Left kidney (tissue), 8 donors: ENCODE measurements at places on chromosomes 16 and 17. TPM values are rescaled to one million over a fixed set of nuclear protein-coding genes. Genes with fewer than 3 reads are reported as not detected.
A peak's percentile ranks its signal among the peaks of the same experiment; 100 is the strongest.

- DNase-seq, result no peak
Measured at GRCh38 chr16:23317751-23318150, 15.6 kb downstream of the SCNN1B start.

DNA sequence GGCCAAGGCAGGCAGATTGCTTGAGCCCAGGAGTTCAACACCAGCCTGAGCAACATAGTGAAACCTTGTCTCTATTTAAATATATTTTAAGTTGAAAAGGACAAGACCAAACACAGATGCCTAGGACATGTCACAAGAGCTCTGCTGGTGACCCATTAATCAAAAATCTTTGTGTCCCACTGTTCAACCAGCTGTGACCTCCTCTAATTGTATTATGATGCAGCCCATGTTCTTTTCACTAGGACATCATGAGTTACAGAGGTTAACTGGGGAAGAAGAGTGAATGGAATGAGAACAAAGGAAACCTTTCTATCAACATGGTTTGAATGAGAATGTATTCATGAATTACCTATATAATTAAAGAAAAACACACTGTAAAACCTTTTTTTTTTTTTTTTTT is 7.0 kb downstream of the EFTUD2 start:
- no peak for DNase-seq

DNA sequence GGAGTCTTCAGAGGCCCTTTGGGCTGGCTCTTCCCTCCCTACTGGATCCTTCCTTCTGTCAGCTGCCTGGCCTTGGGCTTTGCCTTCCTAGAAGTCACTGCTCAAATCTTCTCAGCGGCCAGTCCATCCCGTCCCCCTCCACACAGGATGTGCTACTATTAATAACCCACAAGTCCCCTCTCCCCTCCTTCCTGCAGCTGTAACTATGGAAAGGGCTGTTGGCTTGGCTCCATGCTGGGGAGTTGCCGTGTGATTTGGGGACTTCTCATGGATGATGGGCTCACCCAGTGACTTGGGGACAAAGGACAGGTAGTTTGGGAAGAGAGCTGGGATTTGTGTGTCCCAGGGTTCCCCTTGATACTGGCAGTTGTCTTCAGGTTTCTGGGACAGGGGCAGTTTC is 19.4 kb downstream of the TMEM94 start:
- no peak for DNase-seq

DNA sequence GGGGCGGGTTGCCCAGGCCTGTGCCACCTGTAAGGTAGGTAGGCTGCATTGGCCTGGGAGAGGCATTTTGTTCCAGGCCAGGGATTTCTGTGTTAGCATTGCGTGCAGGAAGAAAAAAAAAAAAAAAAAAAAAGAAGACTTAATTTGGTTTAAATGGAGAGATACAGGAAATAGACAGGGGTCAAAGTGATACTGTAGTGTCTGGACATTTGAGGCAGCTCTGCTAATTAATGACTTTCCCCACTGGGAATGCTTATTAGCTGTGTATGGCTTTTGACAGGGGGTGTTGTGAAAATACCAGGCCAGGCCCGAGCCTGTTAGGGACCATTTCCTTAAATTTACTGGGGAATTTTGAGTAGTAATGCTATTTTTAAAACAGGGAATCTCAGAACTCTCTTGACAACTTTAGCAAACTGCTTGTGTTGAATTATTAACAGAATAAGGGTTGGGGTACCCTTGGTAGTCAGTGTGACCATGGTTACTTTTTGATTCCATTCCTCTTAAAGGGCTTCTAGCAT is 1.0 kb downstream of the MAP2K4 start:
- no peak for DNase-seq

DNA sequence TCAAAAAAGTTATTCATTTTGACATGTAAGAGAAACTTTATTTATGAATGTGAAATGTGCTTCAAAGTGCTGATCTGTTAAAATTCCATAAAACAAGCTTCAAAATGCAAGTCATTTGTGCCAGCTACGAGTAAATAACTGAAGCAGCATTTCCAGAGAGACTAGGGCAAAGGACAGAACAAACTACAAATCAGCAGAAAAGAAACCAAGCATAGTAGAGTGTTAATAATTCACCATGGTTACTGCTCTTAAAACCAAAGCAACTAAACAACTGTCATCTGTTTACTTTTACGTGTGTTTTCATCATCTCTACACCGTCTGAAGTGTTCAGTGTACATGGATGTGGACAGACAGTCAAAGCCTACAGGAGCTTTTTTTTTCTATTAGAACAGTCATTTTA is 1.6 kb upstream of the ASPA start:
- peak; percentile 22 for DNase-seq

- DNase-seq, result no peak
Measured at GRCh38 chr17:33595828-33596227, 302.7 kb upstream of the ASIC2 start.

GRCh38 chr16:73176577-73177013 is 128.7 kb upstream of the ZFHX3 start:
- no peak for DNase-seq

- DNase-seq, result no peak
Measured at GRCh38 chr16:26772503-26772902, 294.2 kb upstream of the C16orf82 start.

DNA sequence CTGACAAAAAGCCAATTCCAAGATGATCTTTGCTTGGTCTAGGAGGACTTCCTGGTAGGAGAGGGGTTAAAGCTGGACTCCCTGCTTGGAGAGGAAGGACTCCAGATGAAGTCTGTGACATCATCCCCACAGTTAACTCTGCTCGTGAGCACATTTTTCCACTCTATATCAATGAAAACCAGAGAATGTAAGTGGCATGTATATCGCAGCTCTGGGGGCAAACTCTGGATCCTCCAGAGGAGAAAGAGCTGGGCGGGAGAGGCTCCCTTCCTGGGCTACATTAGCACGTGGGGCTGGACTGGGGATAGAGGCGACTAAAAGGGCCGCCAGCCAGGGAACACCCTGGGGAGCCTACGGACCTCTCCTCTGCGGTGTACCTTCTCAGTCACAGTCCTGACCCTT is 34.1 kb downstream of the HIC1 start:
- DNase-seq, result no peak

DNA sequence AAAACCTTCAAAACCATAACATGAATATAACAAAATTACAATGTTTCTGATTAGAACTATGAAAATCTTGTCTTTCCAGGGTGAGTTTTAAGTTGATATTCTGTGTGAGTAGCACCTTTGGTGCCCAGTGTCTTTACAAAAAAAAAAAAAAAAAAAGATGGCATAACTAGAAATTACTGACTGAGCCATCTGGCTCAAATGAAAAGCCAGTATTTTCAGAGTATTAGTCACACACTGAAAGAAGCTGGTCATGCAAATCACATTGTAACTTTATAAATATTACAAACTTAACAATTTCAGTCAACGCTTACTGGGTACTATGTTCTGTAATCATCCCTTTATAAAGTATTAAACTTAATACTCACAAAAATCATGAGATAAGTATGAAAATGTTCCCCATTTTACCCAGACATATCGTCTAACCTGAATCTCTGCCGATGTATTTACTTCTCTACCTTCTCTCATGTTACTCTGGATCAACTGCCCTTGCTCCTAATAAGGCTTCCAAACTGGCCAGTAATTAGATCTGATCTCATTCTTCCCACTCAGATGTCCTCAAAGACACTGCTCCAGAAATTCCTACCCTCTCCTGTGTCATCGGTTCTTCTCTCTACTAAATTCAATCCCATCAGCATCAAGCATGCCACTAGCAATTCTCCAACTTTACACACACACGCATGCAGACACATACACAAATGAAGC is 25.4 kb downstream of the UBE2G1 start:
- DNase-seq, result no peak

- DNase-seq, result no peak
Measured at GRCh38 chr17:40753804-40754203, 1.3 kb downstream of the KRT25 start.

DNA sequence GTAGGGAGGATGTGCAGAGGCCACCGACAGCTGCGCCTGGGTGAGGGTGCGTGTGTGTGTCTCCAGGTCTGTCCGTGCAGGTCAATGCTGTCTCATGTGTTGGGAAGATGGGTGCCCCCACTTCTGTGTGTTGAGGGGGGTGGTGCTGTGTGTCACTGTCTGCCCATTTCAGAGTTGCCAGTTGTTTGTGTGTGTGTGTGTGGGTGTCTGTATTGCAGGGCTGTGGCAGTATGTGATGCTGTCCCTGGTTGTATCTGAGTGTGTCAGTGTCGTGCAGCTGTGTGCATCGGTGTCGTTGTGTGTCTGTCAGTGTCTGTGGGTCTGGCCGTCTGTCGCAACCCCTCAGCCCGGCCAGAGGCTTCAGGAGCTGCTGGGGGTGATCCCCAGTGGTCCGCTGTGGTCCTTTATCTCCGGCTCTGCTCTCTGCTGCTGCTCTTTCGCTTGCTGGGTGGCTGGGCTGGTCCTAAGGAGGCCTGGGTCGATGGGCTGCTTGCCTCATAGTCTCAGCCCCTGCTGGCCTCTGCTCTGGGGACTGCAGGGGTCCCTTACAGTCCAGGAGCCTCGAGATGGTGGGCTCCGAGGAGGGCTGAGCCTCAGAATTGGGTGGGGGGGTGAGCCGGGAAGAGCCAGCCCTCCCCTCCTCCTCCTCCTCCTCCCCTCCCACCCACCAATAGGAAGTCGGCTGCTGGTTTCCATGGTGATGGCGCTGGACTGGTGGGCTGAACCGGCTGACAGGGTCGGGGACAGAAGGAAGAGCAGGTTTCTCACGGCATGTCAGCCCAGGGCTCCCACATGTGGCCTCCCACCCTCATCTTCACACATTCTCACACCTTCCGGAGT is at the start of gene TSPOAP1:
TSPOAP1 (minus strand) TSS at position 601 of the 840 bp plus-strand sequence. CDS start 875 bp downstream, outside the sequence.
- DNase-seq, result peak; percentile 51

GRCh38 chr17:15926039-15926740 is 18.7 kb upstream of the ADORA2B start:
- no peak for DNase-seq

GRCh38 chr17:37516127-37516571 is 26.5 kb downstream of the DUSP14 start:
- no peak for DNase-seq

- no peak for DNase-seq
Measured at GRCh38 chr16:87598431-87598830, 3.9 kb upstream of the JPH3 start.

The VMO1 gene
- 0.33 TPM for polyA plus RNA-seq

The CLEC19A gene
- 0.05 TPM for polyA plus RNA-seq
